Daoy (cell line): ENCODE measurements at places on chromosomes 1 and 21.

GRCh38 chr1:212106286-212106792 is 70.8 kb downstream of the DTL start:
- no peak for DNase-seq

- DNase-seq, result no peak
These were observed 16.1 kb upstream of the S100A7 start for GRCh38 chr1:153476491-153477093.

GRCh38 chr1:178944729-178945128 is 73.9 kb upstream of the ANGPTL1 start:
- DNase-seq, result no peak

GRCh38 chr1:206143537-206144172 is 26.5 kb upstream of the AVPR1B start:
- no peak for DNase-seq

DNA sequence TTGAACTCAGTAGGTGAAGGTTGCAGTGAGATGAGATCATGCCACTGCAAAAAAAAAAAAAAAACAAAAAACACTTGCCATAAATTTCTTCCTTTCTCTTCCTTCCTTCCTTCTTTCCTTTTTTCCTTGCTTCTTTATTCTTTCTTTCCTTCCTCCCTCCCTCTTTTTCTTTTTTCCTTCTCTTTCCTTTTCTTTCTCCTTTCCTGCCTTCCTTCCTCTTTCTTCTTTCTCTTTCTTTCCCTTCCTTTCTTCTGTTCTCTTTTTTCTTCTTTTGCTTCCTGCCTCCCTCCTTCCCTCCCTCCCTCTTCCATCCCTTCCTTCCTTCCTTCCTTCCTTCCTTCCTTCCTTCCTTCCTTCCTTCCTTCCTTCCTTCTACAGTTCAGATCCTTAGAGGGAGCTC is 71.2 kb downstream of the LYPLAL1 start:
- DNase-seq, result no peak

DNA sequence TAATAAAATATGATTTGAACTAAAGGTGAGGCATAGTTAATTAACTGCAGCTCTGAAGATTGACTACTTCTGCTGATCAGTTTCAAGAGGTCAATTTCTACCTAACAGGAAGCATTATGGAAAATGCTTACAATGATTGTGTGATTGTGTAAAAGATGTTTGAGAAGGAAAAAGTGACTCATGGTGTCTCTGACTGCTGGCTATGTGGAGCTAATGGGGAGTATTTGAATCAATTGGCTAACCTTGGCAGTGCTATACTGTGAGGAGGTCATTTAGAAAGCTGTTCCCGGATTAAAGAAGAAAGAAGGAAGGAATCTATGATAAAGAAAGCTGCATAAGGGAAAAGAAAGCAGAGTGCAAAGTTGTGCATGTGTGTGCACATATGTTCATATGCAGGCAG is 376.5 kb downstream of the ADGRL2 start:
- DNase-seq, result no peak

GRCh38 chr1:95085376-95085775 is 12.6 kb upstream of the ALG14 start:
- no peak for DNase-seq

DNA sequence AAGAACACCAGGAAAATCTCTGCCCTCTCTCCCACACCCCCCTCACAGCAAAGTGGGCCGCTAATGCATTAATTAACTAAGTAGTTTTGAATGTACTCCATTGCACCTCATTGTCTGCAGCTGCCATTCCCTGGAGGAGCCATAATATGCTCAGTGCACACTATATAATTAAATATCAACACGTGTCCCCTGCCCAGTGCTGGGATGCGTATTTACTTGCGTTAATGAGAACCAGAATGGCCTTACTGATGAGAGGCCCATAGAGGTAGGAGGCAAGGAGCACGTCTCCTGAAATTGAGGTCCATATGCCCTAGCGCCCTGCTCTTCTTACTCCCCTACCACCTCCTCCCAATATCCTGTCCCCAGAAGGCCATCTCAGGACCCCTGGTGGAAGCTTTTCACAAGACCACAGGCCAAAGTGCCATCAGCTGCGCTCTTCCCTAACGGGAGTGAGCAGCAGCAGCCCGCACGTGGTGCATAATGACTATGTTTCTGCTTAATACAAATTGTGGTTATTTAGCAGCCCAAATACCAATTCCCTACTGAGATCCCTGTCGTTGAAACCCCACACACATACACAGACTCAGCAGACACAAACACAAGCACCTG is 76.8 kb downstream of the PLXNA2 start:
- no peak for DNase-seq

GRCh38 chr1:5718831-5719632 is 273.2 kb downstream of the NPHP4 start:
- DNase-seq, result no peak

DNA sequence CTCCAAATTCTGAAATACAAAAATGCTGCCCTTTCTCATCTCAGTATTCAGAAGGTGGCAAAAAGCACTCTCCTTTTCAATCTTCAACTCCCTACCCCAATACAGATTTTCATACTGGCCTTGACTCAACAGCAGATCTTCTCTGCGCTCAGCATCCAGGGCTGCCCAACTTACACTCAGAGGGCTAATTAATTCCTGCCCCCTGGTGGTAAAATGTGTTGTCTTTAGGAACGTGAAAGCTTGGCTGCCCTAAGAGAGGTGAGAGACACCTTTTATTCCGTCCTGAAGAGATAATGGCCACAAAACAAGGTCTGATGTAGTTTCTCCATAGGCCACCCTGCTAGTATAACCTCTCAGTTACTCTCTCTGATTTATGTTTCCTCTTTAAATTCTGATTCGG is 25.0 kb downstream of the KRTAP24-1 start:
- peak; percentile 37 for DNase-seq

- no peak for DNase-seq
These were observed 61.7 kb downstream of the ITSN1 start for GRCh38 chr21:33703750-33704606.

DNA sequence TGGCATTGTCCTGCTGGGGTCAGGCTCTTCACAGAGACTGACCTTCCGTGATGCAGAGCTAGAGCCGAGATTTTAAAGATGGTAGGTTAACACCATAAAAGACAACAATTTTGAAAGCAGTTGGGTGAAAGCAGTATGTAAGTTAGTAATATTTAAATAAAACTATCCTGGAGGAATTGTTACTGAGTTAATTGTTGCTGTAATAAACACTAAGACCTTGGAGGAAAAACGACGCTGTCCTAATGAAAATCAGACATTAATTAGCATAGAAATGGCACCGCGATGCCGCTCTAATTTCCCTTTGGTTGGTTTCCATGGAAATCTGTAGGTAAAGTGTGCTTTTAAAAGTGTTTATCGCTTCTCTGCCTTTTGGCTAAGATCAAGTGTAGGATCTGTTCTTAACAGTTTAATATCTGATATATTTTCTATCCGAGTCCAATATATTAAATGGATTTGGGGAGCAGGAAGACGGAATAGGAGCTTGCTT is 745 bp upstream of the ANP32E start:
- no peak for DNase-seq

- no peak for DNase-seq
These were observed 850.2 kb downstream of the BRINP3 start for GRCh38 chr1:189627427-189627826.

- DNase-seq, result no peak
These were observed 109.4 kb downstream of the UCHL5 start for GRCh38 chr1:192949783-192950182.

DNA sequence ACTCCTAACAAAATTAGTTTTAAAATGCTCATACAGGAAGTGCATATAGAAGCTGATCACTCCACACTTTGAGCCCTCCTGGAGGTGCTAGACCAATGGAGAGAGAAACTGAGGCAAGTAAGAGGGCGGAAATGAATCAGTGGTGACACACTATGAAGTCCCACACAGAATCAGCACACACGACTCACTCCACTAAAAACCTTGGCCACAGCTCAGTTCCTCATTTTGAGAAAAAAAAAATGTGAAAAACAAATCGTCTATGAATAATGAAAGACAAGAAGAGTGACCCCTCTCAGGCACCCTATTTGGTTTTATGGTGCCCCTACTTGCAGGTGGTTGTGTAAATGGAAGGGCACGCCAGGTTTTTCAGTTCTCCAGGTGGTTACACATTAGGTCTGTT is 675.1 kb upstream of the BRINP3 start:
- no peak for DNase-seq

- no peak for DNase-seq
These were observed 12.1 kb downstream of the HHAT start for GRCh38 chr1:210340841-210341240.

DNA sequence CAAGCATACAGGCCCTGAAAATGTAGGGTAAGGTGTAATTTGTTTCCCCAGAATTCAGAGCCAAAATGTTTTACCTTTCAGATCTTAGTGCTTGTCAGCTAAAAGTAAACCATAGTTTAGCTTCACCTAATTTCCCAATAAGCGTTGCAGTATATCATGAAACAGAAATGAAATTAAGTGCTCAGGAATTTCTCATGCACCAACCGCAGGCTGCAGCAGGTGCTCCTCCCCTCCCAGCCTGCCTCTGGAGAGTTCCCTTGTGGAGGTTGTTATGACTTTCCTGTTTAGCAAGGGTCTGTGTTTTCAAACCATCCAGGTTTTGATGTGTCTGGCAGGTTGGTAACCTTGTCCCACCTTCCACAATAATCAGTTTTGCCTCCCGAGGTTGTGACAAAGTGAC is 118.5 kb downstream of the HLX start:
- no peak for DNase-seq

DNA sequence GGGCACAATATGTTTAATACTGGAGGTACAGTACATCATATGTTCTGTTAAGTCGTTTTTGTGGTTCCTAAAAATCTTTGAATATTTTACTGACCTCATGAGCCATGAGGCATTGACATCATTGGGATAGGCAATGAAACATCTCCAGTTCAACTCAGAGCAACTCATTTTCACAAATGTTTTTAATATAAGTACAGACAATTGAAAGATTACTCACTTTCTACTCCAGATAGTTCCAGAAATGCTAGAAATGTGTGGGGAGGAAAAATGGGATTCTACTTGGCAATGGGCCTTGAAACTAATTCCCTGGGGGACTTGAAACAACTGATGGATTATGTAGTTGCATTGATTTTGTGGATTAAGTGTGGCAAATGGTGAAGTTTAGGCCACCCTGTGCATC is 7.2 kb upstream of the C8B start:
- no peak for DNase-seq

DNA sequence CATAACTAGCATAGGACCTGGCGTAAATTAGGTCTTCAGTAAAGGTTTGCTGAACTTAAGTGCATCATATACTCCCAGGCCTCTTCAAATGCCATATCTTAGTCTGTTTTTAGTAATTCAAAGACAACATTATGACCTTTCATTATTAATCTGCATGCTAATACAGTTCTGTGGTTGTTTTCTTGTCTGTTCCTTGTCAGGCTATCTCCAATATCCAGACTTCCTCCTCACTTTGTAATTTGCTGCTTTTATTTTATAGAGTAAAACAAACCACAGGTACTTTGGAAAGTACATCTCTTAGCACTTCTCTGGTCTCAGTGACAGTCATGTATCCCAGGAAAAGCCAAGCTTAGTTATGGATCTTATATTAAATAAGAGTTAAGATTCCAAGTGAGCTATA is 65.1 kb upstream of the BMP8A start:
- no peak for DNase-seq

- no peak for DNase-seq
These were observed 16.2 kb upstream of the OR2T10 start for GRCh38 chr1:248613742-248614141.

DNA sequence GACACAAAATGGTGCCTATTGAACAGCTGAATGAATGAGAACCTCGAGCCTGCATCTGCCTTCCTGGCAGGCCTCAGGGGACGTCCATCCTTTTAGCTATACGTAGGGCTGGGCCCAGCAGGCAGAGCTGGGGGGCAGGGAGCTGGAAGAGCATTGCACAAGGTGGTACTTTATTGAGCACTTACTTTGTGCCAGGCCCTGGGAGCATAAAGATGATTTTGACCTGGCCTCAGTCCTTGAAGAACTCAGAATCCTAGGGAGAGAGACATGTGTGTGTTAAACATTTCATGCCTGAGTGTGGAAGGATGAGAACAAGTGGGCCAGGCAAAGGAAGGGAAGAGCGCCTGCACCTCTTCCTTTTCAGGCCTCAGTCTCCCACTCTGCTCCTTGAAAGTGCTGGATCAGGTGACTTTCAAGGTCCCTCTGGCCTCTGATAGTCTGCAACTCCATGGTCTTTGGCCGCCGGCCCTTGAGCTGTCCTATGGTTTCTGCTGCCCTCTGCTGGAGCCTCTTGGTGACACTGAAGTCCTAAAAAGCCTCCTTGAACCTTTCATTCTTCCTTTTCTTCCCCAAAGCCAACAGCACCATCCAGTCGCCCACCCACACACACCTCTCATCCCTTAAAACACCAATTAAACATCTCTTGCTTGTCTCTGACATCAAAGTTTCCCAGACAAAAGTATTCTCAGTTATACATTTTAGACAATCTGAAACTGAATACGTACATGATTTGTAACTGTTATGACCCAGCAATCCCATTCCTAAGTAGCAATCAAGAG is 3.5 kb upstream of the PEAR1 start:
- peak; percentile 75 for DNase-seq

DNA sequence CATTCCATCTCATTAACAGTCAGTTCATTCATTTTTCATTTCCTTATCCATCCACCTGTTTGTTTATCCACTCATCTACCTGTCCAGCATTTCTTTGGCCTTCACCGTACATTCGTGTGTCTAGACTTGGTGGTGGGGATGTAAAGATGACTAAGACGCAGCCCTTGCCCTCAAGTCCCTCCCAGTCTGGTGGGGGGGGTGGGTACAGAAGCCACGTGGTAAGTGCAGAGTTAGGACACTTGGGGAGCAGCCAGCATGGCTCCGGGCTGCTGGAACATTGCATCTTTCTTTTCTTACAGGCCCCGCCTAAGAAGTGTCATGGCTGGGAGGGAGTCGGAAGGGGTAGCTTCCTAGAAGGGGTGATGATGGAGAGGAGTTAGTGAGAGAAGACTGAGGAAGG is 17.2 kb downstream of the KIF26B start:
- peak; percentile 17 for DNase-seq

DNA sequence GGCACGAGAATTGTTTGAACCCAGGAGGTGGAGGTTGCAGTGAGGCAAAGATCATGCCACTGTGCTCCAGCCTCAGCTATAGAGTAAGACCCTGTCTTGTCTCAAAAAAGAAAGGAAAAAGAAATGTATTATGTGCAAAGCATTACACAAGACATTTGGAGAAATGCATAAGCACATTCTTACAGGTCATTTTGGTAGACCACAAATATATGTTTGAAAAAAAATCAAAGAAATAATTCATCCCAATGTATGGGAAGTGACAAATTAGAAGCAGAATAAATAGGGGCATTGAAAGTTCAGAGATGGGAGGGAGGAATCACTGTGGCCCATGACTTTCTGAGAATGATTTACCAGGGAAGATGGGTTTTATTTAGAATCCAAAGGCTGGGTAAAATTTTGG is 283.5 kb upstream of the ADAMTS5 start:
- no peak for DNase-seq

- DNase-seq, result no peak
These were observed 9.3 kb downstream of the IFI44 start for GRCh38 chr1:78658901-78659300.

GRCh38 chr1:22452481-22452957 is 868 bp downstream of the ZBTB40 start:
- DNase-seq, result peak; percentile 36

GRCh38 chr1:108100148-108100547 is 100.0 kb downstream of the SLC25A24 start:
- no peak for DNase-seq

- DNase-seq, result peak; percentile 66
These were observed 212.6 kb downstream of the TGFB2 start for GRCh38 chr1:218557731-218558130.

- DNase-seq, result no peak
These were observed 18.7 kb upstream of the PLA2G5 start for GRCh38 chr1:20051218-20051829.
